Activated CD8-positive, alpha-beta memory T cell treated with anti-CD3 and anti-CD28 coated beads for 24 hours (primary cell): ENCODE measurements at places on chromosomes 11 and 22.

- no peak for DNase-seq
Measured at GRCh38 chr11:32304521-32304920, 130.8 kb downstream of the WT1 start.

GRCh38 chr11:36854875-36855274 is 256.8 kb upstream of the RAG2 start:
- DNase-seq, result no peak

DNA sequence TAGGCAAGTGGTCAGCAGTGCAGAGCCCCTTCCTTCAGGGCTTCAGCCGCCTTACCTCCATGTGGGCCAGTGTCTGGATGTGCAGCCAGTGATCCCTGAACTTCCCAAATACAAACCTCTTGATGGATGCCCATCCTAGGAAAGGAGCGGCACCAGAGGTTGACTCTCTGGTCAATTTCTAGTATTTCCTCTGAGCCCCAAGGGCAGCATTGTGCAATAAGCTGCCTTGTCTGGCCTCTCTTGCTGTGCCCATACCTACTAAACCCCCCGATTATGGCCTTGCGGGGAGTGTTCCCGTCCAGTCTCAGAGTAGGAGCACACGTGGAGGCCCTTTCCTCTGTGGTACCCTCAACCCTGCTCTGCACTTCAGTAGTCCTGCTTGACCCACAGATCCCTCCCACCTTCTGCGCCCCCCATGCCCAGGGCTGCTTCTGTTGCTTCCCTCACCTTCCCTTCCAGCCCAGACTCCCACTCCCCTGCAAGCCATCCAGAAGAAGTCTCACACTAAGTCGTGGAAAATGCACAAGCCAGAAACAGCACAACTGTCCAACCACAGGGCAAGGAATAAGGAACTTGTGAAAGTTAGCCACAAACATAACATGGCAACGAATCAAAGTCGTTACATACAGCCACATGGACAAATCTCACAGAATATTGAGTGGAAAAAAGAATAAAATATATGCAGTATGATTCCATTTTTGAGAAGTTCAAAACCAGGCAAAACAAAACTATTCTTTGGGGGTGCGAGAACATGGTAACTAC is 39.6 kb upstream of the HORMAD2 start:
- DNase-seq, result no peak

DNA sequence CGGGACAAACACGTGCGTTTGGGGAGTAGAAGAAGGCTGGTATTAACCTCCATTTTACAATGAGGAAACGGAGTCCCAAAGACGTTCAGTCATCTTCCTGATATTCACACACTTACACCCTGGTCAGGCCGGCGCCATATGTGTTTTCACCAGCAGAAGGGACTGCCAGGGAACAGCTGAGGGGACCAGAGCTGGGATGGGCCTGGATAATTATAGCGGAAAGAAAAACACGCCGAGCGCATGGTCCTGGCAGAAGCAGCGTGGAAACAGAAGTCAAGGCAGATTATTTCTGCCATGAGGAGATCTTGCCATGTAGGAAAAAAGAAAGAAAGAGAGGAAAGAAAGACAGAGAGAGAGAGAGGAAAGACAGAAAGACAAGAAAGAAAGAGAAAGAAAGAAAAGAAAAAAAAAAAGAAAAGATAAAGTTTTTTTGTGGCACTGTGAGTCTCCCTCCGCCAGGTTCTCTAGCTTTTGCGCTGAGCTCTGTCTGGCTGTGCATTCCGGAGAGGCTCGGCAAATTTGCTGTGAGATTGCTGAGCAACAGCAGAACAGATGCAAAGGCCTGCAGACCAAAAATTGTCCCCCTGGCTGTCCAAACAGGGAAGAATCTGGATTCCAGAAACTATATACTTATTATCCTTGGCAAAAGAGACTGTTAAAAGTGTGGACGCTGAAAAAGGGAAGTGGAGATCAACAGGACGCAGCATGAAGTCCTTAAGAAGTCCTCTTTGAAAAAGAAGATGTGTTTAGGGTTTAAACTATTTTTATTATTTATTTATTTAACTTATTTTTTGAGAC is 1.3 kb upstream of the UCP2 start:
- peak; percentile 62 for DNase-seq

DNA sequence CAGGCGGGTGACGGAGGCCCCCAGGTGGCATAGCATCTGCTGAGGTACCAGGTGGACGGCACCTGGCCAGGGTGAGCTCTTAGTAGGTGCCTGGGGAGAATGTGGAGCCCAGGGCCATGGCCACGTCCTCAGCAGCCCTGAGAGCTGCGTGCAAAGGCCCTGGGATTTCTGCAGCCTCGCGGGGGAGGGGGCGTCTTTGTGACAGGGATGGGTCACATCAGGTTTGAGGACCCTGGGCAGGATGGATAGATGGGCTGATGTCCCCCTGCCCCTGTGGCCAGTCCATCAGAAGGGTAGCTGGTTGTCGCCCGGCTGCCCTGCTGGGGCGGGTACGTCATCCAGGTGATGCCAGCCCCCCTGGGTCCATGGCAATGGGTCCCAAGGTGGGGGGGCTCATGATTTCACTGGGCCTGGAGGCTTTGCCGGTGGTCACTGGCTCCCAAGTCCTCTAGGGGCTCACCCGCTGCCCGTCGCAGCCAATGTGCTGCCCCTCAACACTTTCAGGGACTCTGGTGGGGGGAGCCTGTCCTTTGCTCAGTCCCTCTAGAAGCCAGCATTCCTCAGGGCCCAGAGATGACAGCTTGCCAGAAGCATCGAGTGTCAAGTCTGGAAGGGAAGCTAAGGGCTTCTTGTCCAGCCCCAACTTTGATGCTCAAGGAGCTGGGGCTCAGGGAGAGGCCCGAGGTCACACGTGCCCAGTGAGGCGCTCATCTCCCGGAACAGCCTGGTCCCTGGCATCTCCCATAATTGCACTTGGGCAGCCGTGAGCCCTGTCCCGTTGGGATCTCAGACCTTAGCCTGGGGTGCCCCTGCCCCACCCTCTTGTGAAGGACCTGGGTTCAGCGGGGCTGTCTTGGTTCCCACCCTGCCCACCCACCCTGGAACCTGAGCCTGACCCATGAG is 777 bp downstream of the TBX10 start:
- no peak for DNase-seq

GRCh38 chr22:42368379-42369249 is 63.6 kb downstream of the NFAM1 start:
- no peak for DNase-seq

- peak; percentile 96 for DNase-seq
Measured at GRCh38 chr22:37676736-37677492, 1.5 kb downstream of the LGALS1 start.

DNA sequence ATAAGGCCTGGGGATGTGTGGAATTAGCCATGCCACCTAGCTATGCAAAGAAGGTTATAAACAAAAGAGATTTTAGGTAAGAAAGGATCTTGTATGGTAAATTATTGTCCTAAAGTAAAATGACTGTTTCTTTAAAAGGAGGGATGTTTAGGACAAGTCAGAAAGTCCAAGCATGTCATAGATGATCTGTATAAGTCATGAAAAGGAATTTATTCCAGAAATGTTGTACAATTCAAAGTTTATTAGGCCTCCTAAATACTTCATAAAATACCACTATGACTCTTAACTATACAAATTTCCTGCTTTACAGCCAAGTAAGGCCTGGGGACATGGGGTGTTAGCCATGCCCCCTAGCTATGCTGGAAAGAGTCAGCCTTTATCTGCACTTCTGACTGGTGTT is 22.7 kb downstream of the OR5A2 start:
- DNase-seq, result no peak

- DNase-seq, result no peak
Measured at GRCh38 chr11:117678658-117679406, 118.2 kb downstream of the DSCAML1 start.

- no peak for DNase-seq
Measured at GRCh38 chr11:16049611-16050010, 306.7 kb downstream of the SOX6 start.

DNA sequence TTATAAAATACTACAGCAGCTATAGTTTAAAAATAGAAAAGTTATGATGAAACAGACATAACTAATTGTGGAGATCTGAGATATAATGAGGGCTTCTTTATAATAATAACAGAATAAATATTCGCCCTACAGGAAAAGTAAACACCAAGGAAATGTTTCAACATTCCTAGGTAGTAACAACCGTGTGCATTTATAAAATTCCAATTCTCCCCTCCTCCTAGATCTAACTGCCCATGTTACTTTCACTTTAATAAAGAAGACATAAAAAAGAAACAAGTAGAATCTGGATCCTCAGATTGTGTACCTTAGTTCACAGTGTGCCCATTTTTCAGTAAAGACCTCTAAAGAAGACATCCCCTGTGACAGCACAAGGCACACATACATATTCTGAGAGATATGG is 57.8 kb upstream of the MN1 start:
- DNase-seq, result no peak

DNA sequence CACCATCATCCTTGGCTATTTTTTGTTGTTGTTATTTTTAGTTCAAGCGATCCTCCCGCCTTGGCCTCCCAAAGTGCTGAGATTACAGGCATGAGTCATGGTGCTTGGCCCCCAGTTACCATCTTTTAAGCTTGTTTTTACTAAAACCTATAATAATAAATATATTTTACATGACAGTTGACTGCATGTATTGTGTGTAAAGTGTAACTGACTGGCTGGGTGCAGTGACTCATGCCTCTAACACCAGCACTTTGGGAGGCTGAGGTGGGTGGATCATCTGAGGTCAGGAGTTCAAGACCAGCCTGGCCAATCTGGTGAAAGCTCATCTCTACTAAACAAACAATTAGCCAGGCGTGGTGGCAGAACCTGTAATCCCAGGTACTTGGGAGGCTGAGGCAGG is 386.2 kb downstream of the TENM4 start:
- no peak for DNase-seq

DNA sequence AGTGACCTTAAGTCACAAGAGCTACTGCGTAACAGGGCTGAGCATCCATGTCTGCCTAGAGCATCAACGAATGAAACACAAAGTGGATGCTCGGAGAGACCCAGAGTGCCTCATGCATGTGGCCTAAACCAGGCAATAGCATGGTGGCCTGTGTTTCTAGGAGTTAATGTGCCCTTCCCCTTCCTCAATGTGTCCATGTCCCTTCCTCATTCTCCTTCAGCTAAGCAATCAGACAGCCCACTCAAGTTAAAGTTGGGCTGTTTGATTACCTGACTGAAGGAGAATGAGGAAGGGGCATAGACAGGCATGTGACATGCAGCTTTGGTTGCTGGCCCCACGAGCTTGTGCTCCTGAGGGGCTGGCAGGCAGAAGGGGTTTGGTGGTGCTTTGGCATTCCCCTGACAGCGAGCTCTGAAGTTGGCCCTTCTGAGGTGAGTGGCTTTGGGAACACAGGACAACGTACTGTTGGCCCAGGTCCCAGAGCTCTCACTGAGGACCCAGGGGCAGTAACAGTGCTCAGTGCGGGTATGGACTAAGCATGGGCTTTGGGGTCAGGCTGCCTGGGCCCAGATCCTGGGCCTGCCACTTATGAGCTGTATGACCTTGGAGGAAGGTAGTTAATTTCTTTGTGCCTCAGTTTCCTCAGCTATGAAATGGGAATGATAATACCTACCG is 46.7 kb downstream of the IRAG1 start:
- DNase-seq, result no peak

DNA sequence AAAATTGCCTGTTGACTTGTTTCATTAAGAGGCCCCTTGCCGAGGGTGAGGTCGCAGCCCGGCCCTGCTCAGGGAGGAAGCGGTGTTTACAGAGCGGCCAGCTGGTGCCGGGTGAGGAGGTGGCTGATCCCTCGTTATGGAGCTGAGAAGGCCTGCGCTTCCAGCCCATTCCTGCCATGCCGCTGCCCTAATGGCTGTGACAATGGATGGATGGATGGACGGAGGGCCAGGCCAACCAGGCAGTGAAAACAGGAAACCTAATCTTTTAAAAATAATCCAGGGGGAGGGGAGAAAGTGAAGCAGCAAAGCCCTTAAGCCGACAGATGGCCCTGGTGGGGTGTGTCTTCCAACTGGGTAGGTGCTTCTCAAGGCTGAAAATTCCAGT is 38.5 kb downstream of the BCR start:
- no peak for DNase-seq

GRCh38 chr22:38467438-38467903 is 425 bp upstream of the KDELR3 start:
- DNase-seq, result no peak

GRCh38 chr11:84724256-84724655 is 902.9 kb downstream of the DLG2 start:
- DNase-seq, result no peak

DNA sequence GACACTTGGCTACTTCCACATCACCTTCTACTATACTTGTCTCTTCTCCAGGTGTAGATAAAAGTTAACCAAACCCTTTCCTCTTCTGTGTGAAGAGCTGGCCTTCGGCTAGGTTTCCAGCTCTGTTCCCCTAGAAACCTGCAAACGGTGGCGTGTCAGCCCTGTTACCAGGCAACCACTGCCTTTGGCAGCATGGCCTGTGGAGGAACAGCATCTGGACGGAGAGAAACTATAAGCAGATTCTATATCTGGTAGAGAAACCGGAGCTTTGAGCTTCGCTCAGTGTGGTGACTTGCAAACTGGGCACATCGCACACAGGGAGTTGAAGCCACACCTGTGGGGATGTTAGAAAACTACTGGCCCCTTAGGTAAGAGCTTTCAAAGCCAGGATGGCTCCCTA is 35.9 kb downstream of the ARAP1 start:
- no peak for DNase-seq

DNA sequence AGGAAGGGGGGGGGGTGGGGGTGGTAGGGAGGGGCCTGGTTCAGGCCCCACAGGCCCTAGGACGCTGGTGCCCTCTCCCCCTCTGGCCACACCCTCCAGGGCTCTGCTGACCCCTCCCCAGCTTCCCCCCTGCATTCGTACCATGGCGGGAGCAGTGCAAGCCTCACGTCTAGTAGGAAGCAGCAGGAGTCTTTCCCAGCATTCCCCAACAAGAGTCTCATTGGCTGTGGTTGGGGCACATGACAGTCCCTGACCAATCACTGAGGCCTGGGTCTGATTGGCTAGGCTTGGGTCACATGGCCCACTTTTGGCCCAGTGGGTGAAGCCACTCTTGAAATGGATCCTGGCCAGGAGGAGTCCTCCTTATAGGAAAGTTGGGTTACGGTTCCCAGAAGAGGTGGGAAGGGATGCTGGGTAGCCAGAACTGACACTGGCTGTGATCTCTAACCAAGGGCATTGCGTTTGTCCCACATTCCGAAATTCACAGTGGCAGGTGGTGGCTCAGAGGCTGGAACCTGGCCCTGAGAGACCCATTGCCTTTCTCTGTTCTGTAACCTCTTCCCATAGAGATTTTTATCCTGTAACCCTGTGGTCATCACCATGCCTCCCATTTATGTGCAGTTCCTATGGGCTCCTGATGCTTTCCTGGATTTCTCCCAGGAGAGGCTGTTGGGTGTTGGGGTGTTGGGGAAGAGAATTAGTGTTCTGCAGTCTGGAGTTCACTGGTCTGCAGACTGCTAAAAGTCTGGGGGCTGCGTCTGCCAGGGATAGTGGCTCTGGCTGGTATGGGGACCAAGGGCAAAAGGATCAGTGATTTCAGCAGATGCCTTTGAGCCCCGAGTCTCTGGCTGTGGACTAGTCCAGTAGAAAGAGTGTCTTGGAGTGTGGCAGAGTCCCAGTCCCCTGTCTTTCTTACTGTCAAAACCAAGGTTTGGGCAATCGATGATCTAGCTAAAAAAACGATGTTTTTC is 58.9 kb upstream of the MYEOV start:
- peak; percentile 49 for DNase-seq

GRCh38 chr22:43876866-43877509 is 14.7 kb upstream of the SULT4A1 start:
- DNase-seq, result no peak

- no peak for DNase-seq
Measured at GRCh38 chr11:126359431-126360048, 4.1 kb downstream of the ST3GAL4 start.

- DNase-seq, result no peak
Measured at GRCh38 chr11:92625894-92626293, 343.6 kb upstream of the MTNR1B start.

- DNase-seq, result peak; percentile 66
Measured at GRCh38 chr11:126083829-126084607, 21.4 kb upstream of the CDON start.
